Kasumi-1 (cell line): ENCODE measurements at places on chromosomes 16 and 17.

- DNase-seq, result no peak
Measured at GRCh38 chr16:66291833-66292232, 74.7 kb upstream of the CDH5 start.

DNA sequence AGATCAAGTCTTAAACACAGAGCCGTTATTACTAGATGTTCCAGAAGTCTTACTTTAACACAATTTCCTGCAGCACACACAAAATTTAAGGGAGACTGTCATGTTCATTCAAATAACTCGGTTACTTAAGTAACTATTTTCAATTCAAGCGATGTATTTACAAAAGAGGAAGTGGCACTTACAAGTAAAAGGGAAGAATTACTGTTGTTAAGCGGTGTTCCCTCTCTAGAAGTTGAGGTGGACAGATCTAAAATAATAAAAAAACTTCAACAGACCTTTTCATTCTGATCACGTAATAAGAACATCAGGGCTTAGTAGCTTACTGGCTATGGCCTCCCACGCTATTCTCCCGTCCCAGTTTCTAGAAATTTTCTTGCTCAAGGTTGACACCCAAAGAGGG lies 26.2 kb upstream of the TXNDC11 start:
- DNase-seq, result peak; percentile 40

DNA sequence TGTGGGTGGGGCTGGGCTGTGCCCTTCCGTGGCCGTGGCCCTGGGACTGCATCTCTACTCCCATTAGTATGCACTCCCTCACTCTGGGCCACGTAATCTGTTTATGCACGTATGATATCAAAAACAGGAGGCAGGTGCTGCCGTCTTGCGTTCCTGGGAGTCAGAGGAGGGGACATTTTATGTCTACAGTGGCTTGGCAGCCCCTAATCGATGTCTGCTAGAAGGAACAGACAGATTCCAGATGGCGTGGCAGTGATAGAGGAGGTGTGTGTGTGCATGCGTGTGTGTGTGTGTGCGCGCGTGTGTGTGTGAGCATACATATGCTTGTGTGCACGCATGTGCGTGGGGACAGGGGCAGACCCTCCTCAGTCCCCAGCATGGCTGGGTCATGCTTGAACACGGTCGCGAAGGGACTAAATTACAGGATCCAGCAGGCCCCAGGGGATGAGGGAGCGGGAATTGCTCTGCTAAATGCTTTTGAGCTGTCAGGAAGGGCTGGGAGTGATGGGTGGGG lies 44.7 kb downstream of the SREBF1 start:
- DNase-seq, result no peak

- no peak for DNase-seq
Measured at GRCh38 chr16:69918241-69918640, 32.9 kb upstream of the CLEC18A start.

GRCh38 chr17:64081802-64082799 lies 47.8 kb downstream of the ERN1 start:
- DNase-seq, result no peak

DNA sequence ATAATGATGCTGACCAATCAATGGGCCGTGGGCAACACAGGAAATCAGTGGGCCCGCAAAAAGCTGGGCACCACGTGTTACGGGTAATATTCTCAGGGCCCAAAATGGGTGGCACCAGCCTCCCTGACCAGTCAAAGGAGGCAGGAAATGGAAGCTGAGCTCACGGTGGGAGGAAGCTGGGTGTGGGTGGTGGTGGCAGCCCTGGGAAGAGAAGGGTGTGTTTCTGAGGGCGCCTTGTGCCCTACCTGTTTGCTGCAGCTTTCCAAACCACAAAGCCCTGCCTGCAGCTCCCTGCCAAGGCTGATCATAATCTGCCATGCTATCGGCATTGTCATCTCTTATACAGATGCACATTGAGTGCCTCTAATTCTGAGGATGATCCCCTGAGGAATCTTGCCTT lies 457.9 kb downstream of the SLC39A11 start:
- DNase-seq, result no peak

DNA sequence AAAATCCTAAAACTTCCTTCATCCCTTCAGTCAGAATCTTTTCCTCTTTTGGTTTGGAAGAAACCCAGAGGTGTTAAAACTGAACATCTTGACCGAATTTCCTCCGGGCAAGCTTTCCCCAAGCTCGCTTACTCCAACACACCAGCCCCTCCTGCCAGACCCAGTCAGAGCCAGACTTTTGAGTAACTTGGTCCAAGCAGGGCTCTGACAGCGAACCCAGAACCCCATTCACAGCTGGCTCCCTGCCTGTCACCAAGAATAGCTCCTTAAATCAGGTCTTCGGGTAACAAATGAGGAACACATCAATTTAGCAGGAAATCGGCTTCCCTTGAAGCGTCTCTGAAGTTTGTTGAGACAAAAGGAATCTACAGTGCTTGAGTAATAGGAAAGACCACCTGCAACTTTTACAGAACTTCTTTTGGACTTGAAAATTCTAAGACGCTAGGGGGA lies 27.3 kb downstream of the GAS7 start:
- DNase-seq, result no peak

- no peak for DNase-seq
Measured at GRCh38 chr16:78298986-78299385, 199.5 kb downstream of the WWOX start.

DNA sequence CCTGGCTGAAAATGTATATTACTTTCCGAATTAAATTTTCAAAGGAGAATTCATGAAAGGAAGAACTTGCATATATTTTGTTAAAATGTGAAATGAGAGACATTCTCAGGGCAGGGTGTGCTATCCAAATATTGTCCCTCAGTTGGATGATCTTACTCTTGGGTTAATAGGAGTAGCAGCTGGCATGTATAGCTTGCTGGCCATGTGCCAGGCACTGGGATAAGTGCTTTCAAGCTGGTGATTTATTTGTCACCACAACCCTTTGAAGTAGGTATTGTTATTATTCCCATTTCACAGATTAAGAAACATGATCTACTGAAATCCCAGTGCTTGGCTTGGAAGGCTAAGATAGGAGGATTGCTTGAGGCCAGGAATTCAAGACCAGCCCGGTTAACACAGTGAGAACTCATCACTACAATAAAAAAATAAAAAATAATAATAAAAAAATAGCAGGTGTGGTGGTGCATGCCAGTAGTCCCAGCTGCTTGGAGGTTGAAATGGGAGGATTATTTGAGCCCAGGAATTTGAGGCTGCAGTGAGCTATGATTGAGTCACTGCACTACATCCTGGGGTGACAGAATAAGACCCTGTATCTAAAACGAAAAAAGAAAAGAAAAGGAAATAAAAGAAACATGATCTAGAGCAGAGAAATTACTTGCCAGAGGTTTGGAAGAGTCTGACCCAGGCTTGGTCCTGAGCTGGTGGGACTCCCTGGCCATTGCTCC lies 11.6 kb upstream of the MPHOSPH6 start:
- no peak for DNase-seq

DNA sequence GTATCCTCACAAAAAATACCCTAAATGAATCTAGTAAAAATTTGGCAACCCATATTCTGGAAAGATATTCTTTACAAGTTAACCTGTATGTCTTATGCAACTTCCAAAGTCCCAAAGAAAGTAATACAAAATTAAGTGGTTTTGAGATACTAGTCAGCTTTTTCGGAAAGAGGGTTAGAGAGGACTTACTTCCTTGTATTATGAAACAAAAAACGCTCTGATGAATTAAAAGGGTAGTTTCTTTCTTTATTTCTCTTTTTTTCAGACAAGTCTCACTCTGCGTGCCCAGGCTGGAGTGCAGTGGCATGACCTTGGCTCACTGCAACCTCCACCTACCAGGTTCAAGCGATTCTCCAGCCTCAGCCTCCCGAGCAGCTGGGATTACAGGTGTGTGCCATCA lies 51.6 kb downstream of the KANSL1 start:
- no peak for DNase-seq
